ELR (cell line): ENCODE measurements at places on chromosomes 12 and 14.

DNA sequence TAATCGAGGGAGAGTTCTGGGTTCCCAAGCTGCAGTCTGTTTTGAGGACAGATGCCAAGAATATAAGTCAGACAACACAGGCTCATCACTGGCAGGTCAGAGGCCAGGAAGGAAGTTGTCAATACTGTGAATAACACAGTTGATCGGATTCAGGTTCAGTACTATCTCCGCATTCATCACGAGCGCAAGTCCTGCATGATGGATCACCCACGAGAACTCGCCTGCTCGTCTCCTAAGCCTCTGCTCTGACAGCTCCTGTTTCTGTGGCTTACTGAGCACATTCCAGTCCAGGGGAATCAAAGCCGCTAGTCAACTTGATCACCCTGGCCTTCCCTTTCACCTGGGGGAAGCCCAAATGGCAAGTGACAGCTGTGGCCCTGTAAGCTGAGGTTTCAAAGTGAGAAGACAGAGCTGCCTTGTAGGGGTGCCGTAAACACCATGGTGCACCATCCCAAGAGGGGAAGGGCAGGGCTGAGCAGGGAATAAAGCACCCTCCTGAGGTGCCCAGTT is 60.1 kb upstream of the DICER1 start:
- peak; percentile 10 for DNase-seq

- no peak for DNase-seq
Observed at GRCh38 chr12:38905480-38906351, at the start of gene CPNE8. TSS of gene CPNE8 (minus strand) at chr12:38905591. CDS start at chr12:38905534, 57 bp downstream.

DNA sequence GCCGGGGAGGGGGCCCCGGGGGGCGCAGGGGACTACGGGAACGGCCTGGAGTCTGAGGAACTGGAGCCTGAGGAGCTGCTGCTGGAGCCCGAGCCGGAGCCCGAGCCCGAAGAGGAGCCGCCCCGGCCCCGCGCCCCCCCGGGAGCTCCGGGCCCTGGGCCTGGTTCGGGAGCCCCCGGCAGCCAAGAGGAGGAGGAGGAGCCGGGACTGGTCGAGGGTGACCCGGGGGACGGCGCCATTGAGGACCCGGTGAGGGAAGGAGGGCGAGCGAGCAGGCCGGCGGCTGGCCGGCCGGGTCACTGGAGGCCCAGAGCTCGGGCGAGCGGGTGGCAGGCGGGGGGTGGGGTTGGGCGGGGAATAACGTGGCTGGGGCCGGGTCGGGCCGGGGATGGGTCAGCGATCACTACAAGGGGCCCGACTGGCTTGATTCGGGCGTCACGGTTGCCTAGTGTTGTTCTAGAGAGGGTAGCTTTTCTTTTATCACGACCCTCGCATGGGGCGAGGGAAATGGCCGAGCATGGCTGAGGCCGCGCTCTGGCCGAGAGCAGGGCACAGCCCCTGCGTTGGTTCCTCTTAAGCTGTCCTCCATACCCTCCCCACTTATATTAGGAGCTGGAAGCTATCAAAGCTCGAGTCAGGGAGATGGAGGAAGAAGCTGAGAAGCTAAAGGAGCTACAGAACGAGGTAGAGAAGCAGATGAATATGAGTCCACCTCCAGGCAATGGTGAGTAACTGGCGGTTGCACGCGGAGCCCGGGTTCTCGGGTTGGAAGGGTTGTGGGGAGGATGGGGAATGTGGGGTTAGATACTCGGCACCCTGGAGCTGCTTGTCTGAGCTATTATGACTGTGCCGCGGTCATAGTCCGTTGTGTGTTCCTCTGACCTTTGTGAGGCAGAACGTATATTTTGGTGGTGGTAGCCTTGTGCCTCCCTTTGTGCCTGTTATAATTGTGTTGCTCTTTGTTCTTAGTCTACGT is 603 bp downstream of the PABPN1 start:
- DNase-seq = peak; percentile 82

DNA sequence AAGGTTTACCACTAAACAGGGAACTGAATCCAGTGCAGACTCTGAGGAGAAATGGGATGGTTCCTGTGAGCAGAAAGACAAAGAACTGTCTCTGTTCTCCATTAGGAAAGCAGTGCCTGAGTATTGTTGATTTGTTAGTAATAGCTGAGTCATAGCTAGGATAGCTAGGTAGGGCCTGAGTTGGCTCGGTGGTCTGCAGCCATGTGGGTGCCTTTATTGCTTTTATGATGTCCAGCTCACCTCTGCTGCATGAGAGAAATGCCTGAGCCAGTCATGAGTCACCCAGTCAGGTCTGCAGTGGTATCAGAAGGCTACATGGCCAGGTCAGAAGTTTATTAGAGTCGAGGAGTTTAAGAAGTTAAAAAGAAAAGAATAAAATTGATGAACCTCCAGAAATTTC is 24.2 kb downstream of the TRHDE start:
- DNase-seq = peak; percentile 98

- no peak for DNase-seq
Observed at GRCh38 chr14:90045616-90046015, 16.2 kb upstream of the KCNK13 start.

DNA sequence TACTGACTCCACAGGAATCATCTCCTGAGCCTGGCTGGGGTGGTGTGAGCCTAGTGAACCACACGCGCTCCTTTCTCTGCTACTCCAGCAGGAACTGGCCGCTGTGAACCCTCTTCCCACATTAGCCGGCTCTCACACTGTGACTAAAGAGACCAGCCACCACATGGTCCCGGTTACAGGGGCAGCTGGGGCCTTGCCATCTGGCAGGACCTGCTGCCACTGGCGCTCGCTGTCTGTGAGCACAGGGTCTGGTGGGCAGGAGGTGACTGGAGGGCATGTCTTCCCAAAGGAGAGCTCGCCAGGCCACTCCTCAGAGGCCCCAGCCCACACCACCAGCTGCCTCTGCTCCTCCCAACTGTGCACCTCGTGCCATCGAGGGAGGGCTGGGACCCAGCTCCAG is 99.3 kb downstream of the SINHCAF start:
- DNase-seq = no peak

- peak; percentile 78 for DNase-seq
Observed at GRCh38 chr14:91186515-91187066, 57.9 kb downstream of the GPR68 start.

DNA sequence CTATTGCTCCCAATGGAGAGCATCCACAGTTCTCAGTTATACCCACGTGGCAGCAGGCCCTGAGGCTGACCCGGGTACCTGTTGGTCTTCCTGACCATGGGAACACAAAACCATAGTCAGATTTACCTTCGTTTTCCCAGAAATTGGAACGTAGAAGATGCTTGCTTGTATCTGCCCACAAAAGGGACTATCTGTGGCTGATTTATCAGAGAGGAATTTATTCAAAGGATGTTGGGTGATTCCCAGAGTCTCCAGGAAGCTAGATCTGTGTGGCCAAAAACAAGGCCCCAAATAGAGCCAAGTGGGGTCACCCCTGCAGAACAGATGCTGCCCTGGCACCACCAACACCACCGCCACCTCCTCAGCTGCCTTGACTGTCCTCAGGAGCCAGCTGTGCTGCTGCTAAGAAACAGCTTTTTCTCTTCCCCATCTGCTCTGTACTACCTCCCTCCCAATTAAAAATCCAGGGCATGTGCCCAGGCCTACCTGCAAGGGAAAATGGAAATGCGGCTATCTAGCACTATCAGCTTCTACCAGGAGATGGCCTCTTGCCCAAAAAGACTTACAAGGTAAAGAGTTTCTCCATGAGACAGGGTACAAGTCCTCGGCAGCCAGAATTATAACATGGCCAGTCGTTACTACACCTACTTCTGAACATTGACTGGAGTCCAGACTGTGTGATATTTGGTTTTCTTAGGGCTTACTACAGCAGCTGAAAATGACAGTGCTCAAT is 128.6 kb upstream of the PLEKHG7 start:
- DNase-seq = peak; percentile 61

- no peak for DNase-seq
Observed at GRCh38 chr12:106304001-106304421, 1.5 kb downstream of the TCP11L2 start.

GRCh38 chr14:88188745-88189416 is 134.2 kb downstream of the KCNK10 start:
- no peak for DNase-seq

DNA sequence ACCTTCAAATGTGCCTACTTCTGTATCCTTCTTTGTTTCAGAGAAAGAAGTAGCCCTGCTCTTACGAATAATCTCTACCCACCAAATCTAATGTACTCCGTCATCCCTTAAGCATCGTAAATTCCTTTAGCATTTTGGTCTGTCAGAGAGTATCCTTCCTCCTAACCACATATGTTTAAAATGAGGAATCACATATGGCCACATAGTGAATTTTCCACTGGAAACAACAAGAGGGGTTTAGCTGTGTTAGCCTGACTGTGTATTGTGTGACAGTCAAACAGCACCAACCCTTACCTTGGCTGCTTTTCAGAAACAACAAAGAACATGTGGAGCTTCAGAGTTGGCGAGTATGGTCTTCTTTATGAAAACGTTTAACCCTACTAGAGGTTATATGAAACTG is 5.5 kb downstream of the LUM start:
- no peak for DNase-seq

DNA sequence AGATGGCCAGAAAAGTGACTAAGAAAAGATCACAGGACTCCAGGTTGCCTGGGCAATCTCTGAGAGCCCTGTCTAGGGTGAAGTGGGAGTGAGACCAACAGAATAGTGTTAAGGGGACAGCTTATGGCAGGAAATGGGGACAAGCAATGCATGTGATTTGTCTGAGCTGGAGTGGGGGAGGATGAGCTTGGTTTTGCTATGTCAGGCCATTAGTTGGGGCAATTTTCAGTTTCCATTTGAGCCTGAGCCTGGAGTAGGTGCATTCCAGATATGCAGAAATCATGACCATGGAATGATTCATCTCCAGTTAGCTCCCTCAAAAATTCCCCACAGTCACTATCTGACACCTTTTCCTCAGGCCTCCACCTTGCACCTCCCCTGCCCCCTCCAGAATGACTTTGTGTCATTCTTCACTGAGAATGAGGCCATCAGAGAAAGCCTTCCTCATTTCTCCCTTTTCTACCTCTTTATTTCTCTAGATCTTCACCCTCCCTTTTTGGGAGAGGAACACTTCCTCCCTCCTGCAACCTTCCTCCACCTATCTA is 150.9 kb upstream of the PLEKHG7 start:
- peak; percentile 72 for DNase-seq

- DNase-seq = peak; percentile 78
Observed at GRCh38 chr14:20530771-20531571, 25.6 kb downstream of the RNASE10 start.

DNA sequence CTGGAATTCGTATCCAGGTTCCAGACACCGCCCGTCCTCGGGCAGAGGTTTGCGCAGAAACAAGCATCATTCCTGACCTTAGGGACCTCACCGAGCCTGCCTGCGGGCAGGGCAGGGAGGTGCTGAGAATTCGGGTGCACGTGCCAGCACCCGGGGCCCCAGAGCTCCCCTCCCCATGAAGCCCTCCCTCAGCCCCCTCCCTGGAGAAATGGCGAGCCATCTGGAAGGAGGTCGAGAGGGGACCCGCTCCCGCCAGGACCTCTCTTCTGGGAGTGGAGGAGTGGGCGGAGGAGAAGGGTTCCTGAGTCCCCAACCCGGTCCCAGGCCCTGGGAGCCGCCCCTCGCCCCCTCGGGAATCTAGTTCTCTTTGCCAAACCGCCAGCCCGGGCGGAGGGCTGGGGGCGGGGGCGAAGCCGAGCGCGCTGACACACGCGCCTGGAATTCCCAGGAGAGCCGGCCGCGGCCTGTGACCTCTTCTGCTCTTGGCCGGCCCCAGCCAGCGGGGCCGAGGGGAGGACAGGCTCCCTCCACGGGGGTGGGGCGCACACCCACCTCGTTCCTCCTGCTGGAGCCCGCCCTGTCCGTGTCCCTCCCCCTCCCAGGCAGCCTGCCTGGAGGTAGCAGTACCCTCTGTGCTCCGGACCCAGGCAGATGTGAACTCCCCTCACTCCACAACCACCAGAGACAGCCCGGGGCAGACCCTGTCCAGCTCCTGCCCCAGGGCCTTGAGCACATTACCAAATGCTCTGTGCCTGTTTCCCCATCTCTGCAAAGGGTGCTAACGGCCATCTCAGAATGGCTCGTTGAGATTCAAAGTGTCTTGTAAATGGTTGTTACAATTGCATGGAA is 23.0 kb upstream of the GPR132 start:
- peak; percentile 91 for DNase-seq

GRCh38 chr14:36091096-36091495 is 85.4 kb downstream of the PTCSC3 start:
- peak; percentile 58 for DNase-seq

DNA sequence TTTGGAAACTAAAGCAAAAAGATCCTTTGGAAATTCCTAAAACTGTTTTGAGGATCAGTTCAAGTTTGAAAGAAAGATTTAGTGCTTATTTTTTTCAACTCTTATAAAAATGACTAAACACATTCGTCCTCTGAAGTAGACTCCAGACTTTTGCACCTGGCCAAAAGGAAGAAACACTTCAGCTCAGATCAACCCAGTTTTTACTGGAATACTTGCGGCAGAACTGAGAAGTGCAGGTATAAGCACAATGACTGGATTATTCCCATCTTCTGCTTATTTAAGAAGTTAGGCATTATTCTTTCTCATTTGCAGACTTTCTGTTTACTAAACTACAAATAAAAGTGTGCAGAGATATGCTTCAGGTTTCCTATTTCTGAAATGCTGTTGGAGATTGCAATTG is 41.9 kb downstream of the PDE6H start:
- DNase-seq = no peak

GRCh38 chr12:121955258-121956237 is 37.2 kb downstream of the CFAP251 start:
- DNase-seq = peak; percentile 57

GRCh38 chr12:89890161-89890560 is 181.5 kb upstream of the ATP2B1 start:
- no peak for DNase-seq

DNA sequence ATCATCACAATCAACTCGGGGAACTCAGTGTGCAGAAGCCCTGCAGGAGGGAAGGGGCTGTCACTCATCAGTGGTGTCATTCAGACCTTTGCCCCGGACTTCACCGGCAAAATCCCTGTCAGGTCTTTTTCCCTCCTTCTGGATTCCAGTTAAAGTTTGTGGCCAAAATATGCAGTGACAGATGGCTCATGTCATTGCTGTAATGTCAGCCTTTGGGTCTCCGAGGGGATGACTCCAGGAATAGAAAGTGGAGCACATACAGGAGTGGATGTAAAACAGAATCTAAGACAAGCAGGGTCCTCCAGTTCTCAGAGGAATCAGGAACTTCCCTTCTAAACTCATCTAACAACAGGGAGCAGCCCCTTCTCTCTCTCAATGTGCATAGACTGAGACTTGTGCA is 130.3 kb upstream of the RASSF8 start:
- DNase-seq = no peak

DNA sequence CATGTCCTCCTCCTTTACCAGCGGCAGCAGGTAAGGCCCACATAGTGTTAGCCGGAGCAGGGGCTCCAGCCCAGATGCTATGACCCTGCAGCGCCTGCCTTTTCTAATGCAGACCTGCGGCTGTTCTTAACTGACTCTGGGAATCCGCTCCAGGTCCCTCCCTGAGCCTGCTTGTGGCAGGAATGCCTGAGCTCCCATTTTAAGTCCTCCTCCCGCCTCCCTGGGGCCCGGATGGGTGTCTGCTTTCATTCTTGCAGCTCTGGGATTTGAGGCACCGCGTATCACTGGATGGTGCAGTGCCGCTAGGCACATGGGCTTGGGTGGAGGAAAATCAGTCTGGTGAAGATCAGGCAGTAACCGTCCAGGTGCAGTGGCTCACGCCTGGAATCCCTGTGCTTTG is 7.6 kb downstream of the TSPAN9 start:
- DNase-seq = no peak

GRCh38 chr14:90303473-90303872 is 28.3 kb downstream of the NRDE2 start:
- no peak for DNase-seq
